Pulmonary artery endothelial cell (primary cell): ENCODE measurements at places on chromosomes 6 and 20. TPM values are rescaled to one million over a fixed set of nuclear protein-coding genes. Genes with fewer than 3 reads are reported as not detected.

The ID4 gene
- total RNA-seq = under 0.01 and 0.04 TPM in 2 replicates

The GPR6 gene
- not detected in 2 replicates for total RNA-seq

The TFAP2B gene
- total RNA-seq = not detected in 2 replicates

The TNFRSF6B gene
- 37.0 and 118 TPM in 2 replicates for total RNA-seq

The SYCP2 gene
- 0.28 and 0.33 TPM in 2 replicates for total RNA-seq

The OR2J3 gene
- total RNA-seq = not detected in 2 replicates

The COL11A2 gene
- 0.07 and 0.11 TPM in 2 replicates for total RNA-seq

The FOXQ1 gene
- not detected in 2 replicates for total RNA-seq

The PRDM1 gene
- total RNA-seq = 0.04 and 1.5 TPM in 2 replicates

The SSTR4 gene
- total RNA-seq = not detected in 2 replicates

The PACRG gene
- not detected in 2 replicates for total RNA-seq

The PBOV1 gene
- not detected in 2 replicates for total RNA-seq

The PTCRA gene
- total RNA-seq = not detected in 2 replicates
